ENCODE measurements at places on chromosomes 12 and 14. TPM values are rescaled to one million over a fixed set of nuclear protein-coding genes. Genes with fewer than 3 reads are reported as not detected.

C1QL4 gene
- total RNA-seq: 5.3 TPM

FAM90A1 gene
- total RNA-seq: not detected

ATL1 gene
- 1.3 TPM for total RNA-seq

ST8SIA1 gene
- not detected for total RNA-seq

IL22 gene
- total RNA-seq: not detected

RNU4-1 gene
- under 0.01 TPM for total RNA-seq
